ENCODE measurements at places on chromosomes 5 and 9. TPM values are rescaled to one million over a fixed set of nuclear protein-coding genes. Genes with fewer than 3 reads are reported as not detected.

DNA sequence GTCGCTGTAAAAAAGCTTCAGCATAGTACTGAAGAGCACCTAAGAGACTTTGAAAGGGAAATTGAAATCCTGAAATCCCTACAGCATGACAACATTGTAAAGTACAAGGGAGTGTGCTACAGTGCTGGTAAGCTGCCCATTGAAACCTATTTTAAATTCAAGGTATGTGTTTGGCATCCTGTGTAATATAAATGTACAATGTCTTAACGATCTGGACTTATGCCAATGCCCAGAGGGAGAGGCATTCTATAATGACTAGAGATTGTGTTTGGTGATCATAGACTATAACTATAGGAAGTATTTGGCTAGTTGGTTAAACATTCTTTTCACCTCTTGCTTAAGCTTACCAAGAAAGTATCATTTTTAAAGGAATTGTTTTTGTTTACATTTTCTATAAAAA, 95.7 kb downstream of the INSL6 start:
- no peak for DNase-seq

The TRIM41 gene
- total RNA-seq = 24.6 TPM

DNA sequence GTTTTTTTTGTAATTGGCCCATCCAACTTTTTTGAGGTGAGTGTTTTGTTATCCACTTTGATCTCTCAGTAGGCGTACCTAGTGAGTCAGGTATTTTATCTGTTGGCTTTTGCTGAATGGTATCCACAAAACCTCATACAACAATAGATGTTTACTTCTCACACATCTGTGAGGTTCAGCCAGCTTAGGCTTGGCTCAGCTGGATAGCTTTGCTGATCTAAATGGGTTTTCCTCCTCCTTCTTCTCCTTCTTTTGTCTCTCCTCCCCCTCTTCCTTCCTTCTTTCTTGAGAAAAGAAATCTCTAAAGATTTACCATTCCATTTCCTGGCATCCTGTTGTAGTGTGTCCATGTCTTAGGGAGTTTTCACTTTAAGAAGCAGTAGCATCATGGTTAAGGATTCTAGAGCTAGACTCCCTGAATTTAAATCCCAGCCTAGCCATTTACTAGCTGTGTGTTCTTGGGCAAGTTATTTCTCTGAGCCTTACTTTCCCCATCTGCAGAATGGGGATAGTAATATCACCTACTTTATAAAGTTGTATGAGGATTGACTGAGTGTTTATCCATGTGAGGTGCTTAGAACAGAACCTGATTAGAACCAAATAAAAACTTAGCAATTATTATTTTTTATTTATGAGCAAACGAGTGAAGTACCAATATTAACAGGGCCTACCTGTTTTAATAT, 126.3 kb downstream of the ARHGAP26 start:
- DNase-seq = no peak

DNA sequence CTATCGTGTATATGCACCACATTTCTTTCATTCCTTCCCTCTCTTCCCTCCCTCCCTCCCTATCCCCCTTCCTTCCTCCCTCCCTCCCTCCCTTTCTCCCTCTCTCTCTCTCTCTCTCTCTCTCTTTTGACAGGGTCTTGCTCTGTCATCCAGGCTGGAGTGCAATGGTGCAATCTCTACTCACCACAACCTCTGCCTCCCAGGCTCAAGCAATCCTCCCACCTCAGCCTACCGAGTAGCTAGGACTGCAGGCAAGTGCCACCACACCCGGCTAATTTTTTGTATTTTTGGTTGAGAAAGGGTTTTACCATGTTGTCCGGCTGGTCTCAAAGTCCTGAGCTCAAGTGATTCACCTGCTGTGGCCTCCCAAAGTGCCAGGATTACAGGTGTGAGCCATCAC, 1.1 kb upstream of the ANKS6 start:
- no peak for DNase-seq

DNA sequence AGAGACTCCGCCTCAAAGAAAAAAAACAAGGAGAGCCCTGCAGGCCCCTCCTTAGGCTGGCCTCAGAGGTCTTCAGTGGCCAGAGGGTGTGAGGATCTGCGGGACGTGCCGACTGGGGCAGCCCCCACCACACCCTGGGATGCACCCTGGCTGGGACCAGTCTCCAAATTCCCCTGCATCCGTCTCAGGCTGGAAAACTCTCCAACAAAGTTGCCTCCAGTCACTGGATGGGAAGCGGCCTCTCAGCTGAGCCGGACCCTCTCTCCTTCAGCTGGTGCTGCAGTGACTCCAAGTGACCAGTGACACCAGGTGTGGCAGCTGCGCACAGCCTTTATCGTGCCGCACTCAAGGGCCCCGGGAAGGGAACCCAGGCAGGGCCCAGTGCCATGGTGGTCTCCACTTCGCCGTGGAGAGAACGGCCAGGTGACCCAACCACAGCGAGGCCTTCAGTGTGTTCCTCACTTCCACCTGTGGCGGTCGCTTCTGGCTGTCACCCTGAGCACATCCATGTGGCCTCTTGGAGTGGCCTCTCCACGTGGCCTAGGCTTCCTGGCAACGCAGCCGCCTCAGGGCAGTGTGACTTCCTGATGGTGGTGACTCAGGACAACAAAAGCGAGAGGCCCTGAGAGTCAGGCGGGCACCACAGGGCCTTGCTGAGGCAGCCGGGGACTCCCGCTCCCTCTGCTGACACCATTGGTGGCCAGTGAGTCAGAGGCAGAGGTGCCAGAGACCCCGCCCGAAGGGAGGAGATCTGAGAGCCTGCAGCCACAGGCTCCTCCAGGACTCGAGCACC, 19.3 kb upstream of the CAMSAP1 start:
- no peak for DNase-seq

GRCh38 chr5:173163219-173163618, 18.9 kb downstream of the BNIP1 start:
- no peak for DNase-seq

DNA sequence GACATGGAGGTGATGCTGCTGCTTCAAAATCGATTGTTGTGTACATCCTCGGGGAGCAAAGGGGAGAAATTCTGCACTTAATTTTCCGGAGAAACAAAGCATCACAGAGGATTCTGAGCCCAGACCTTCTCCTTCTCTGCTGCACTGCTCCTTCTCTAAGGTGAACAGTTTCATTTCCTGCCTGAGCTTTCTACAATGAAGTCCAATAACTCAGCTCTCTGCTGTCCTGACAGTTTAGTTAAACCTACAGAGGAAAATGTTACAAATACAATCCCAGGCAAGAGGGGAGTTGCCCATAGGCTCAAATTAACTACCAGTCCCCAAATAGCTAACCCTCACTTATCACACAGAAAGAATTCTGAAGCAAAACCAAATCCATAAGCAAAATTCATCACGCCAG, 206.3 kb downstream of the EFNA5 start:
- no peak for DNase-seq

GRCh38 chr5:39191216-39191615, 28.1 kb downstream of the FYB1 start:
- DNase-seq = no peak

The DOCK8 gene
- 31.4 TPM for total RNA-seq

DNA sequence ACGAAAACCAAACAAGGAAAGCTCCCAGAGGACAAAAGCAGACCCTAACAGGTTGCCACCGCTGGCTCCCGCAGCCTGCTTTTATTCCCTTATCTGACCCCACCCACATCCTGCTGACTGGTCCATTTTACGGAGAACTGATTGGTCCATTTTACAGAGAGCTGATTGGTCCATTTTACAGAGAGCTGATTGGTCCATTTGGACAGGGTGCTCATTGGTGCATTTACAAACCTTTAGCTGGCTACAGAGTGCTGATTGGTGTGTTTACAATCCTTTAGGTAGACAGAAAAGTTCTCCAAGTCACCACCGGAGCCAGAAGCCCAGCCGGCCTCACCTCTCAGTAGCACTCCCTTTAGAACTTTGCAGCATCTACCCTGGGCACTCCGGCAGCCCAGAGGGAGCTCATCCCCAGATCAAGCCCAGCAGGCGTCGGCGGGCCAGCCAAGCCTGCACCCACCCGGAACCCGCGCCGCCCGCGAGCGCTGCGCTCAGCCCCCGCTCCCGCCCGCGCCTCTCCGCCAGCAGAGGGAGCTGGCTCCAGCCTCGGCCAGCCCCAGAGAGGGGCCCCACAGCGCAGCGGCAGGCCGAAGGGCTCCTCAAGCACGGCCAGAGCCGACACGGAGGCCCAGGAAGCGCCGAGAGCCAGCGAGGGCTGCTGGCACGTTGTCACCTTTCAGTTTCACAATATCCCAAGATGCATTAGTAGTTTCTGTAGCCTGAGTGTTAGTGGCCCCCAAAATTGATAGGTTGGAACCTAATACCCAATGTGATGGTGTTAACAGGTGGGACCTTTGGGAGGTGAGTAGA, 35.3 kb upstream of the CLPTM1L start:
- no peak for DNase-seq

GRCh38 chr5:56791396-56791795, 24.0 kb upstream of the MAP3K1 start:
- DNase-seq = no peak

DNA sequence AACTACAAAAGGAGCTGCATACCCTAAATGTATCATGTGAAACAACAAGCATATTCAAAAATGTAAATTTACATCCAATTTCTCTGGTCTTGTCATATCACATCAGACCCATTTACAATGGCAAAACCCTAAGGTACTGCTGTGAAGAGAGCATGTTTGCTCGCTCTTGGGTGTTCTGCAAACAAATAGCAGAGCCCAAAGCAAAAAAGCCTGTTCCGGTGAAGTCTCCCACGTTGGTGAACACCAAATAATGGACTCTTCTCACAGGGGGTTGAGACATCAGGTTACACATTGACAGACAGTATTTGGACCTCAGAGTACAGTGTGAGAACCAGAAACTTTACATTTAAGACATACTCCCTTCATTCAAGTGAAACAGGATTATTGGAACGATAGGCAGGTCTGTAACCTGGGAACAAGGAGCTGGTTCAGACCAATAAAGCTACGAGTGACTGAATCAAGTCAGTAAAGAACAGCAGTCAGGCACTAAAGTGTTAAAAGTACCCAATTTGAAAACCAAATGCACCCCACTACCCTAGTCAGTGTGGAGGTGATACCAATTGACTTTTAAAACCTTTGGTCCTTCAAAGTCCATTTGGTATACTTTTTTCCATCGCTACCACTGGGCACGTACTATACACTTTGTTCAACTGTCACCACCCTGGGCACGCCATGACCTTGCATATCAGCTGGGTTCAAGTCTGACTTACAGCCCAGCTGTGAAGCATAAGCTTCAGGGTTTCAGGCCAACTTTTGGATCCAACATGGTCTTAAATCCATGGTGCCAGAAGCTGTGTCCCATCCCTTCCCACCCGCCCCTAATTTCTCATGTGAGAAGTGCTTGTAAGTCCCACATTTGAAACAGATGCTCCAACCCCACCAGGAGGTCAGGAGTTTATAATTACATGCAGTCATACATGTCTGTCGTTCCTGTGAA, 36.4 kb downstream of the ETF1 start:
- no peak for DNase-seq

GRCh38 chr9:22052376-22052945, 43.4 kb upstream of the CDKN2B start:
- no peak for DNase-seq

- DNase-seq = no peak
Observed at GRCh38 chr9:70036641-70037040, 7.0 kb upstream of the MAMDC2 start.

- no peak for DNase-seq
Observed at GRCh38 chr9:35397216-35397698, 92.7 kb upstream of the RUSC2 start.

- no peak for DNase-seq
Observed at GRCh38 chr9:2289263-2289662, 274.1 kb downstream of the SMARCA2 start.

GRCh38 chr9:84874022-84874421, 204.5 kb downstream of the NTRK2 start:
- DNase-seq = no peak

DNA sequence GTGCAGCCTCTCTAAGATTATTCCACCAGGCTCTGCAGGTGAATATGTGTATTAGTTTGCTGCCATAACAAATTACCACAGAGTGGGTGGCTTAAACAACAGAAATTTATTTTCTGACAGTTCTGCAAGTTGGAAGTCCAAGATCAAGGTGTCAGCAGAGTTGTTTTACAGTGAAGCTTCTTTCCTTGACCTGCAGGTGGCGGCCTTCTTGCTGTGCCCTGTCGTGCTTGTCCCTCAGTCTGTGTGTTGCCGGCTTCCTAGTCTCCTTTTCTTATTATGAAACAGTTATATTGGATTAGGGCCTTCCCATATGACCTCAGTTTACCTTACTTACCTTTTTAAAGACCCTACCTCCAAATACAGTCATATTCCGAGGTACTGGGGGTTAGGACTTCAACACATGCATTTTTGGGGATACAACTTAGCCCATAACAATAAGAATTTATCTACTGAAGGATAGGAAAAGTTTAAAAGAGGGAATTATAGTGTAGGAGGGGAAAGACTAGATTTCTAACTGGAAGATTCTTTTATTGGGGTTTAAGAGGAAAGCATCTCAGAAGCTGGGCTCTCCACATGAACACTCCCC, 97.4 kb downstream of the OSTF1 start:
- no peak for DNase-seq

DNA sequence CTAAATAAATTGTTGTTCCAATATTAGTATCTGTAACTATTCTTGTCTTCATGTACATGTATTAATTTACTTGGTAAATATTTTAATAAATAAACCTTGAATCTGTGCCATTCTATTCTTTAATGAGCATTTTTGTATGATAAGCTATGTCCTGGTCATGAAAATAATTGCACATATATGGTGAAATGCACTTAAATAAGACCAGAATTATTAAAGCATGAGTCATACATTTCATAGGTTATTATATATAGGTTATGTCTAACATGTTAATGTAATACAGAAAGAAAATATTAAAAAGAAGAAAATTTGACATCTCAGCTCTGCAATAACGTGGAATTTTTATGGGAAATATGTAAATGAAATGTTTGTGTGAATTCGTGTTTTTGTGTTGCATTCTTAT, 1168.1 kb downstream of the TAF11L14 start:
- DNase-seq = no peak

DNA sequence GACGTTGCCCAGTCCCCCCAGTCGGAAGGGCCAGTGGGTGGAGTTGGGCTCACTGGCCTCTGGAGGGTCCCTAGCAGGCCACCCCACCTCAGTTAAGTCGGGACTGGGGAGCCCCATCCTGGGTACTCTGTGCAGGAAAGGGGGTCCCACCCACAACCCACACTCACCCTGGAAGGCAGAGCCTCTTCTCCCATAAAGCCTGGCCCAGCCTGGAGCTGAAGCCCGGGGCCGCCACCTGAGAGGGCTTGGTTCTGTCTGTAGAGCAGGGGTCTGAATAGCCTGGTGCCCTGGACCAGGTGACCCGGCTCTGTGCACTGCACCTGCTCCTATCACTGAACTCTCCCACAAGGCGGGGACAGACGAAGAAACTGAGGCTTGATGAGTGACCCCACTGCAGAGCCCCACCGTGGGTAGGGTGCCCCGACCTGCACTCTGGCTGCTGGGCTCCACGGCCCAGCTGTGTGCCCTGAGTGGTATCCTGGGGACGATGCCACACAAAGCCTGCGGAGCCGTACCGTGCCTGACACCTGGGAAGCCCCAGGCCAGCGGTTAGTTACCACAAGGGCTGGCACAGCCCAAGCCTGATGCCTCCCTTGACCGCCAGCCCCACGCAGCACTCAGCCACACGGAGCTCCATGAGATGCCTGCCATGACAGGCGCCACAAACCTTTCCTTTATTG, 7.3 kb downstream of the PTGES2 start:
- peak; percentile 52 for DNase-seq

Data from sciatic nerve (tissue), 2 donors.